Muscle of arm (tissue), 14 donors: ENCODE measurements at places on chromosomes 3 and 15.

DNA sequence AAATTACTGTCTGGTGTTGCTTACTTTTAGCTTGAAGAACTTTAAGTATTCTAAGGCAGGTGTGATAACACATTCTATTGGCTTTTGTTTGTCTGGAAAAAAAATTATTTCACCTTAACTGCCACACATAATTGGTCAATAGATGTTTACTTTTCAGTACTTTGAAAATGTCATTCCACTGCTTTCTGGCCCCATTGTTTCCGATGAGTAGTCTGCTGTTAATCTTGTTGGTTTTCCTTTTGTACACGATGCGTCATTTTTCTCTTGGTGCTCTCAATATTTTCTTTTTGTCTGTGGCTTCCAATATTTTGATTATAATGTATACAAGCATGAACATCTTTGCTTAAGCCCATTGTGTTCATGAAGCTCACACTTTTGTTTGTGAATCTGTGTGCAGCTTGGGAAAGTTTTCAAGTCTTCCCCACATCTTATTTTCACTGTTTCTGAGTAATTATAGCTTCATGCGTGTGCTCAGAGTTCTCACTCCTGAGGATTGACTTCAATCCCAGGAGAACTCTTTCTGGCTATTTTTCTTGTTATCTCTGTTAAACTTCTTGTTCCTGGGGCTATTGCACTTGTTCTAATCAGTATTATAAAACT lies 664.7 kb downstream of the IGSF11 start:
- no peak for DNase-seq

- DNase-seq: no peak
Observed at GRCh38 chr3:190446573-190447279, 3.0 kb downstream of the TMEM207 start.

- DNase-seq: peak; percentile 74
Observed at GRCh38 chr3:124995460-124995994, 60.3 kb downstream of the HEG1 start.

DNA sequence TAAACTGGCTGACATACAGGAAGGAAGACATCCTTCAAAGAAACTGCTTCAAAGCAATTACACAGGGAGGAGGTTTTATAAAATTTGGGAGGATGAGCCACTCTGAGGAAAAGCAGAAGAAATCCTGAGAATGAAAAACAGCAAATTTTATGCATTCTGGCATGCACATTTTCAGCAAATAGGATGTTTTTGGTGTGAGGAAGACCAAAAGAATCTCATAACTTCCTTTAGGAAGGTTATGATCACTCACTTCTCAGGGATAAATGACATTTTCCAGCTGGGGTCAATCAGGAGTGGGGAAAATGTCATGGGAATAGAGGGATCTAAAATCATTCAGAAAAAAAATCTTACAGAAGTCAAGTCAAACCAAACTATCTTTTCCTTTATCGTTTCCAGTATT lies 371.7 kb upstream of the CNTN6 start:
- DNase-seq: no peak

GRCh38 chr3:187616307-187616972 lies 53.8 kb downstream of the SST start:
- no peak for DNase-seq

- no peak for DNase-seq
Observed at GRCh38 chr3:37945807-37946530, 44.6 kb upstream of the VILL start.

DNA sequence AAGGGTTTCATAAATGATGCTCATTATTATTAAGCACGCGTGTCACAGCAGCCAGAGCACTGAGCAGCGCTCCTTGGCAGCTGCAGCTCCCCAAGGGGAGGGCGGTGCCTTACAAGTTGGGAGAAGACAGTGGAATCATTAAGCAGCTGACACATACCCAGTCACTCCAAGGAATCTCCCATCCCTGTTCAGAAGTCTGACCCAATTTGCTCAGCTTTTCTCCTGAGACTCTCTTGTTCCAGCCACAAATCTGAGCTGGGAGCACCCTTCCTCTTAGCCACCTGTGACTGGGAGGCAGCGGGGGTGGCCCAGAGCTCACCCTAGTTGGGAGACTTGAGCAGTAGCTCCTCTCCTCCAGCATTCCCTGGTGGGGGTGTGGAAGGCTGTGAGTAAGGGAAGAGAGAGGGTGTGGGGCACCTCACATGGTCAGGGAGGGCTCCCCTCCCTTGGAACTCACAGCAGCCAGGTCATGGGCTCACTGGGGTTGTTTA lies 64.3 kb downstream of the DUT start:
- peak; percentile 74 for DNase-seq

GRCh38 chr3:24088782-24089181 lies 143.7 kb downstream of the NR1D2 start:
- DNase-seq: no peak

DNA sequence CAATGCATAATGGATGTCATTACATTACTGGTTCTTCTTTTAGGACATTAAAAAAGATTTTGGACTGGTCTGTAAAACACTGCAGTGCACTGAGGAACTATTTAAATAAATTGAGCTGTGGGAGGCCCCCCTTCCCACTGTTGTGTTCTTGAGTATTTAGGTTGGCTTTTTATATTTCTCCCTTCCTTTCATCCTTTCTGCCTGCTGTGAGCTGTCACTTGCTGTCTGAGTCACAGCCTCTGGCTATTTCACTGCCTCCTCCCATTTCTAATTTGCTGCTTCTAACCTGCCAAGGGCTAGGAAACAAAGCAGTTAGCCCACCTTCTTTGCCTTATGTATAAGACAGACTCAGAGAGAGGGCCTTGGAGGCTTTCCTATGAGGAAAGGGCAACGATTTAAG lies 89.0 kb upstream of the FNDC3B start:
- no peak for DNase-seq

DNA sequence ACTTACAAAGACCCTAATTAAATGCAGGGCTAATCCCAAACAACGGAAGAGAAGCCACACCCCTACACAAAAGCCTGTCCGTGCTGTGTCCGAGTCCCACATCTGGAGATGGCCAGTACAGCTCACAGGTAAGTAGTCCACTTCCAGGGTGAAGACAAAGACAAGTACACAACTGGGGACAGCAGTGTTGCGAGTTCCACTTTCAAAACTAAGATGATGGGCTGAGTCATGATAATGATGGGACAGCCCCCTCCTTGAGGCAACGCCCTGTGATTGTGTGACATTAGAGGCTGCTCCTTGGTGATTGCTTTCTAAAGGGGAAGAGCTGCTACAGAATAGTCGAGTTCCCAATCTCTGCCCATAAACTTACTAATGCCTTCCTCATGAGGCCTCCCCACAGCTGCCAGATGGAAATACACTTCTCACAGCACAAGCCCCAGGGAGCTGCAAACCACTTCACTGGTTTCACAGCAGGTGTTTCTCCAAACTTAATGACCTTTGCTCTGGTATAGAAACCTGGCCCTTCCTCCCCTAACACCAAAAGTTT lies 27.6 kb downstream of the RFT1 start:
- DNase-seq: no peak

DNA sequence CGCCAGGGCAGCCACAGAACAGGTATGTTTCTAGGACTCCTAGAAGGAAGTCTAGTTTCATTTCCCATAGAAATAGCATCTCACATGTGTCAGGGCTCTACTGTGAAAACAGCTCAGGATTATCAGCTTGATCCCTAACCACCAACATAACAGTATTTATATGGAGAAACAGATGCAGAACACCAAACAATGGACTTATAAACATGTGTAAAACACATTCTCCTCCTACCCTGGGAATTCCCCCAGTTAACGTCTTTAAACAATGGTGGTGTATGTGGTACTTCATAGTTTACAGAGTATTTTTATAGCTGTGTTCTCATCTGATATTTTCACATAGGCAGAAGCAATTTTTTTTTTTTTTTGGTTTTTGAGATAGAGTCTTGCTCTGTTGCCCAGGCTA lies 9.7 kb downstream of the TNFSF10 start:
- DNase-seq: no peak

GRCh38 chr15:93830221-93831080 lies 400.9 kb upstream of the MCTP2 start:
- no peak for DNase-seq

DNA sequence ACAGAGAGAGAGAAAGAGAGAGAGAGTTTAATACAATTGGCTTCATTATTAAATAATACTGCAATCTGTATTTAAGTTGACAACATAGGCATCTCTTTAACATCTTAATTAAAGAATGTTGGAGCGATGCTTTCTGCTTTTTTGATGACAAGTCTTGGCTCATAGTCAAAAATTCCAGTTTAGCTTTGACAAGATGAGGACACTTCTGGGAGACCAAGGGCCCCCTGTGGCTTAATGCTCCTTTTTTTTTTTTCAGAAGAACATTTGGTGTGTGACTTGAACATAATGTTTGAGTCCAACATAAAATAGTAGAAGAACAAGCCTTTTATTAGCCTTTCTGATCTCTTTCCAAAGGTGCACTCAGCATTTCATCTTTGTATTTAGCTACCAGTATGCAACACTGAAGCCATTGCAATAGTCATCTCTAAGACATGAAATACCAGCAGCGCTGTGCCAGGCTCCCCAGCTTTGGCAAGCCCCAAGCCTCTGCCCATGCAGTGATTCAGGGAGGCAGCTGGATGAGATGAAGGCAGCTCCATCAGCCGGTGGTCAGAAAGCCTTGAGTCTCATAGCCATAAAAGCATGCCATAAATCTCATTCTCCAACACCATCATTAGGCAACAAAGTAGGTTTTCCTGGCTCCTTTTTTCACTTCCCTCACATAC lies 349.4 kb upstream of the SEMA6D start:
- no peak for DNase-seq

- DNase-seq: no peak
Observed at GRCh38 chr15:26376243-26376642, 396.6 kb downstream of the GABRB3 start.

- no peak for DNase-seq
Observed at GRCh38 chr15:98889930-98890695, 117.5 kb downstream of the PGPEP1L start.

GRCh38 chr15:97683831-97684230 lies 276.7 kb upstream of the ARRDC4 start:
- no peak for DNase-seq

DNA sequence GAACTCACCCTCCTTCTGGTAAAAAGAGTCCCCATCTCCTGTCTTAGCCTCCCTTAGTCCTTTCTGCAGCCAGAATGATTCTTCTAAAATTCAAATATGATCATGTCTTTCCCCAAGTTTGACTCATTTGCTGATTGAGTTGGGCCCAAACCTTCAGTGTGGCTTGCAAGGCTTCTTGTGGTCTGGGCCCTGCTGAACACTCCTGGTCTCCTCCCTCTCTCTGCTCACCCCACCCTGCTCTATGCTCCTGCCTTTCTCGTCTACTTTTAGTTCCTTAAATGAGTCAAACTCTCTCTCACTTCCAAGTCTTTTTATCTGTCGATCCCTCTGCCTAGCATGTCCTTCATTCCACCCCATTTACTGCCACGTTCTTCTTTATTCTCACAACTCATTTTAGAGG lies 72.6 kb downstream of the CCR1 start:
- DNase-seq: no peak

DNA sequence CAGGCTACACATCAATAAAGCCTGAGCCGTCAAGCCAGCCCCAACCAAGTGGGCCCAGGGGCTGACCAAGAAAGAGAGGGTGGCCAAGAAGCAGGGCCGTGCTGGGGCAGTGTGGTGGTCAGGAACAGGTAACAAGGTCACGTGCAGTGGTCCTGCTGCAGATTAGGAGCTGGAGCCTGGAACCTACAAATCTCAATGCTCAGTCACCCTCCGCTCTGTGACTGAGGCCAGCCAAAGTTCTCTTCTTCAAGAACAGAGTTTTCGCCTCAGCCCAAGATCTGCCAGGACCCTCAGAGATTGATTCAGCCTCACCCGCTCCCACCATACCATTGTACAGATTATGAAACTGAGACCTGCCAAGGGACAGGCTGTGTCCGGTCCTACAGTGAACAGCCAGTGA lies 26.9 kb downstream of the GRAMD2A start:
- DNase-seq: no peak

DNA sequence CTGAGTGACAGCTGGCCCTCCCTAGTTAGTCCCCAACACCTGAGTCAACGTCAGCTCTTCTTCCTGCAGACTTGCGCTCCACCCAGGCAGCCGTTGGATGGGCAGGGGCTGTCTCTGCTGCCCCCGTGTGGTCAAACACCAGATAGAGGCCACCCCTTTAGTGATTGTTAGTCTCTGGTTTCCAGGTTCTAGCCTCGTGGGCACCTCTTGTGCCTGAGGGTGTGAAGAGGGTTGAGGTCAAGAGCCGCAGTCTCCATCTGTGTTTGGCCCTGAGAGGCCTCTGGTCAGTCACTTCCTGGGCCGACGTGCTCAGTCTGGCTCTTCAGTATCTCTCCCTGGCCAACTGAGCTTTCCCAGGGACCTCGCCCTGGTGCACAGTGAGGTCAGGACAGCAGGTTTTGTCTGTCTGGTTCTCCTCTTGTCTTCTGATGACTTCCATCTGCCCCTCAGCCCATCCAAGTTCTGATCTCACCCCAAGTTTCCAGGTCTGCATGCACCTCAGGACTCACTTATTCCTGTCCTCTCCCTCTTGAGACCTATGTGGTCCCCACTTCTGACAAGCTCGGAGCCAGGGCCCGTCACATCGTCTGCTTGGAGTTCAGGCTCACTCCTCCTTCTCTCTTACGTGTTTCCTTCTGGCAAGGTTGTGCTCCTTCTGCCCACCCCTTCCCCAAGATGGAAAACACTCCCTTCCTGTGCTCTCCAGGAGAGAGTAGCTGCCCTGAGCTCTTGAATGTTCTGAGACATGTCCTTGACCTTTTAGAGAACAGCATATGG lies 20.9 kb downstream of the CD276 start:
- DNase-seq: peak; percentile 53

DNA sequence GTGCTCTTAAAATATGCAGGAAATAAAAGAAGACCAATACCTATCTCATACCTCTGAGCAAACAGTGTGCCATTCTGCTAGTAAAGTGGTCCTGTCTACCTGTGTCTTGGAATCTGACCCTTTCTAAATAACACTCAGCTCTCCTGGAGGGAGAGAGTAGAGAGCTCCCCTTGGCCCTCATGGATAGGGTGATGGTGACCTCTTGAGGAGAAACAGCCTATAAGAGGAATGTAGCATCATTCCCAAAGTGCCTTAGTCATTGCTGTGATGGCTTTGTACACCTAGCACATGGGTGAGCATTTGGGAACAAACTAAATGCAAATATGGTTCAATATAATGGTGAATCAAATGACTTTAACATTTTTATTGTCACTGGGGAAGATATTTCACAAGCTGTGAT lies 10.0 kb downstream of the SNTN start:
- DNase-seq: no peak

- DNase-seq: no peak
Observed at GRCh38 chr3:72427624-72428023, 420.6 kb downstream of the SHQ1 start.

DNA sequence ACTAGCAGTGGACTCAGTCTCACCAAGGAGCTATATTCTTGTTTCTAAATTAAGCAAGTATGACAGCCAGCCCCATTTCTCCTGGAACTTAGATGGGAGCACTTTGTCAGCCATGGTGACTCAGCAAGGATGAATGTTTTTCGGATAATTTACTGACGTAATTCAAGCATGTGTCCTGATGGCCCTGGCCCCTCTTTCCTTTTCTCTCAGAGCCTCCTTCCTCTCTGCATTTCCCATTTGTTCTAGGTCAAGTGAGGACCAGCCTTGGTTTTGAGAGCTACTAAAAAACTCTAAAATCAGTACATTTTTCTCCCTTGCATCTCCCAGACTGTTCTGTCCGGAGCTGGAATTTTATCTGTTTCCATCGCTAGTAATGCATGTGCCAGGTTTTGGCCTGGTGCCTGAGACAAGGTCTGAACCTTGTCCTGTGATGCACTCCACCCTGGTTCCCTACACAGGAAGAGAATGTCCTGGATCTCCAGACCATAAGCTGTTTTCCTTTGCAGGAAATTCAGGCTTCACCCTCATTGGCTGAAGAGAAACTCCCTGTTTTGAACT lies 256.6 kb upstream of the ROPN1 start:
- DNase-seq: no peak

- DNase-seq: peak; percentile 48
Observed at GRCh38 chr3:43691120-43691995, 620 bp downstream of the ABHD5 start.
